Suppressor macrophage treated with lipopolysaccharide for 4 hours (primary cell): ENCODE measurements at places on chromosomes 6 and 20.

GRCh38 chr20:58963060-58963584 lies 17.9 kb upstream of the NELFCD start:
- no peak for DNase-seq

GRCh38 chr6:52595000-52595795 lies 18.3 kb upstream of the TRAM2 start:
- peak; percentile 89 for DNase-seq

- no peak for DNase-seq
These were observed 738.6 kb upstream of the ADGRB3 start for GRCh38 chr6:67896476-67896875.

DNA sequence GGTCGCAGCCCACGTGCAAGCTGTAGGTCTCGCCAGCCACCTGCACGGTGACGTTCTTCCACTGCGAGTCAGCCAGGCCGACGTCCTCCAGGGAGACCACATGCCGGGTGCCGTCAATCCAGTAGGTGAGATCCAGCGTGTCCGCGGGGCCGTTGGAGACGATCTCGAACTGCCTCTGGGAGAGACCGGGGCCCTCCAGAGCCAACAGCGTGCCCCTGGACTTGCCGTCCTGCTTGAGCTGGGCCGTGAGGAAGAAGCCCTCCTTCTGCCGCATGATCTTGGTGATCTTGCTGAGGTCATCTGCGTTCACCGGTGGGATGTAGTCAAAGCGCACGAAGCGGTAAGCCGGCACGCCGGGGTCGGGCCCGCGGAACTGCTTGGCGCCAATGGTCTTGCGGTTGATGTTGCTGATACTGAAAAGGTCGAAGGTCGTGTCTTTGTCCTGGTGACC lies 5.1 kb downstream of the THBS2 start:
- no peak for DNase-seq

GRCh38 chr6:40894962-40895799 lies 143.8 kb downstream of the UNC5CL start:
- DNase-seq, result peak; percentile 41

DNA sequence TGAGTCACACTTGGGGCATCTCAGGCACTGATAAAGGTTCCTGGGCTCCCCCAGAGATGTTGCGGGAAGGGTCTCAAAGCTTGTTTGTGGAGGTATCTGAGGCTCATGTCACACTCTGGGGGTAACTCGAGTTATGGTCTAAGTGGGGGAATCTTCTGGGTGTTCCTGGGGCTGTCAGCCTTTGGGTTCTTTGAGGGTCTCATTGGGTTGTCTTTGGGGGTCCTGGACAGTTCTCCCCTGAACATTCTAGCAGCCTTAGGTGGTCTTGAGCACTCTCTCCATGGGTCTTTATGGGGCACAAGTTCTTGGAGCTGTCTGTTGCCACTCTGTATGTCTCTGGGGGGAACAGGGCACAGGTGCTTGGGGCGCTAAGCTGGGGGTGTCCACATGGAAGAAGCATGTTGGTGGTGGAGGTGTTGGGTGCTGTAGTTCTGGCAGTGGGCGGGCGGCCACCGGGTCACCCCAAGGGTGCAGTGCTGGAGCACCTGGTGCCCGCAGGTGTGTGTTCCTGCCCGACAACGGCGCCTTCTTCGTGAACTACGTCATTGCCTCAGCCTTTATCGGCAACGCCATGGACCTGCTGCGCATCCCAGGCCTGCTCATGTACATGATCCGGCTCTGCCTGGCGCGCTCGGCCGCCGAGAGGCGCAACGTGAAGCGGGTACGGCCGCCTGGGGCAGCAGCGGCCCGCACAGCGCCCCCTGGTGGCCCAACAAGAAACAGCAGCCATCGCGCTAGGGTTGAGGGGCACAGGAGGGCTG lies 7.1 kb upstream of the CAPN11 start:
- DNase-seq, result peak; percentile 81

DNA sequence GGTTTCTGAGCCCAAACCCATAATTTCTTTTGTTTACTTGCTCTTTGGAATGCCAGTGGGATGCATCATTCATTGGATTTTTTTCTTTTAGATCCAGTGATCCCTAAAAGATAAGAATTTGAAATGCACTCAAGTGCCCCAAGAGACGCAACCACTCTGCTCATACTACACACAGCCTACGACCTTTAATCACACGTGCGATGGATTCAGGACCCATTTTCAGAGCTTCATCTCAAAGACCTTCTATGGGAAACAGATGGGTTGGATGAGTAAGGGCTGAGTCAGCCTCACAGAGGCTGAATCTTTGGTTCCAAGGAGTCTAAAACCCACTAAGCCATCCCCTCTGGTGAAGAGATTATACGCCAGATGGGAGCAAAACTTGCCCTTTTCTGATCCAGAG lies 265.5 kb upstream of the EXOC2 start:
- DNase-seq, result no peak

DNA sequence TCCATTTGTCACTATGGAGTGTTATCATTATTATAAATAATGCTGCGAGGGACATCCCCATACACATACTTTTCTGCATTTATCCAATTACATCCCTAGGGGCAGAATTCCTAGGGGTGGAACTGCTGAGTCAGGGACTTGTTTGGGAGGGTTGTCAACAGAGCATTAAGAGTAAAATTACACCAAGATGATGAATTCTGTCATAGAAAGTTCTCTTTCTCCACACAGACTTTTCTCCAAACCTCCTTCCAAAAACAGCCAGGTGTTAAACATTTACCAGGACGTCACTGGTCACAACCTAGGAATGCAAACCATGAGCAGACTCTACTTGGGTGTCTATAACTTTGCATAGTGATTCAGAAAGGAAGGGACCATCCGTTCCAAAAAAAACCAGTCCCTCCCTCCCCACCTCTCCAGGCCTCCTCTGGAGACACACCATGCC lies 95.5 kb downstream of the PRND start:
- DNase-seq, result no peak

- DNase-seq, result no peak
These were observed 240.1 kb downstream of the TFAP2A start for GRCh38 chr6:10174761-10175160.

DNA sequence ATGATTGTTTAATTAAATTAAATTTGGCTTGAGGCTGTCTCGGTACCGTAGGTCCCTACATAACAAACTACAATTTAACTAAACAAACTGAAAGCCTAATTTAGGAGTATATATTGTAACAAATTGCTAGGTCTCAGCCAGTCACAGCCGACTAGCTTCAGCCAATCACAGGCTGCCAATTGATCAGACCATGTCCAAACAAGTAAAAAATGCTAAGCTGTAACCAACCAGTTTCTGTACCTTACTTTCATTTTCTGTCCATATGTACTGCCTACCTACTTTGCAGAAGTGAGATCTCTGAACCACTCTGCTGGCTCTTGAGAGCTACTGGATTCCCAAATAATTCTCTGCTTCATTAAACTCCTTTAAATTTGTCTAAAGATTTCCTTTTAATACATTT lies 648.0 kb upstream of the GJE1 start:
- DNase-seq, result peak; percentile 69

GRCh38 chr6:21332660-21333059 lies 260.9 kb upstream of the SOX4 start:
- no peak for DNase-seq

DNA sequence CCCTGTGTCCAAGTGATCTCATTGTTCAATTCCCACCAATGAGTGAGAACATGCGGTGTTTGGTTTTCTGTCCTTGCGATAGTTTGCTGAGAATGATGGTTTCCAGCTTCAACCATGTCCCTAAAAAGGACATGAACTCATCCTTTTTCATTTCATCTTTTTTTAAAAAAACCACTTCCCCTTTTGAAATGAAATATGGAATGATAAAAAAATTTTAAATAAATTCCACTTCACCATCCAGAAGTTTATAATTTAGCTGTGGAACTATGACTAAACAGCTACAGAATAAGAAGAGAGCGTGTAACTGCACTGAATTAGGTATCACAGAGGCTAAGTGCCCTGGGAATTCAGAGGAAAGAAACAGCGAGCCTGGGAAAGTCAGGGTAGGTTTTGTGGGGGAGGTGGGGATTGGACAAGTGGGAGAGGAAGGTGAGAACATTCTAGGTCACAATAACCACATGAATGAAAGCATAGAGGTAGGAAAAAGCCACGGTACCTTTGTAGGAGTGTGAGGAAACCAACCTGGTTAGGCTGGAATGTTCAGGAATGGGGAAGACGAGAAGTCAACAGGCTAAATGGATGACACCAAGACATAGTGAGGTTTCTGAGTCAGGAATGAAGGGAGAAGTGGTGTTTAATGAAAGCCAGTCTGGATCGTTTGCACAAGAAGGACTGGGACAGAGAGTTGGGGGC lies 11.0 kb downstream of the TRIM10 start:
- peak; percentile 27 for DNase-seq

DNA sequence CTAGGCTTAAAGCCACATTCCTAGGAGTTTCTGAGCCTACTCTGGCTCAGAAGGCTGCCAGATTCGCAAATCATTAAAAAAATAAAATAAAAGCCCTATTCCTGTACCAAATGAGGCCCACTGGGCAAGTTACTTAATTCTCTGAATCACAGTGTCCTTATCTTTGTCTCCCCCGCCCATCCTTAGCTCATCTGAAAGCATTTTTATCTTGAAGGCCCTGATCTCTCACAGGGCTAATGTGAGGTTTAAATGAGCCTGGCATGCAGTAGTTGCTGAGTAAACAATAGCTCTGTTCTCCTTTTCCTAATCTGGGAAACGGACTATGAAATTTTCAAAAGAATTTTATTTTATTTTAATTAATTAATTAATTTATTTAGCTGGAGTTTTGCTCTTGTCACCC lies 2.1 kb upstream of the ZBTB12 start:
- DNase-seq, result no peak

- DNase-seq, result no peak
These were observed 73.0 kb downstream of the PLCB4 start for GRCh38 chr20:9141921-9142320.

GRCh38 chr20:17663040-17663399 lies 19.0 kb downstream of the RRBP1 start:
- DNase-seq, result no peak

GRCh38 chr6:43911354-43912115 lies 141.5 kb downstream of the VEGFA start:
- DNase-seq, result no peak

DNA sequence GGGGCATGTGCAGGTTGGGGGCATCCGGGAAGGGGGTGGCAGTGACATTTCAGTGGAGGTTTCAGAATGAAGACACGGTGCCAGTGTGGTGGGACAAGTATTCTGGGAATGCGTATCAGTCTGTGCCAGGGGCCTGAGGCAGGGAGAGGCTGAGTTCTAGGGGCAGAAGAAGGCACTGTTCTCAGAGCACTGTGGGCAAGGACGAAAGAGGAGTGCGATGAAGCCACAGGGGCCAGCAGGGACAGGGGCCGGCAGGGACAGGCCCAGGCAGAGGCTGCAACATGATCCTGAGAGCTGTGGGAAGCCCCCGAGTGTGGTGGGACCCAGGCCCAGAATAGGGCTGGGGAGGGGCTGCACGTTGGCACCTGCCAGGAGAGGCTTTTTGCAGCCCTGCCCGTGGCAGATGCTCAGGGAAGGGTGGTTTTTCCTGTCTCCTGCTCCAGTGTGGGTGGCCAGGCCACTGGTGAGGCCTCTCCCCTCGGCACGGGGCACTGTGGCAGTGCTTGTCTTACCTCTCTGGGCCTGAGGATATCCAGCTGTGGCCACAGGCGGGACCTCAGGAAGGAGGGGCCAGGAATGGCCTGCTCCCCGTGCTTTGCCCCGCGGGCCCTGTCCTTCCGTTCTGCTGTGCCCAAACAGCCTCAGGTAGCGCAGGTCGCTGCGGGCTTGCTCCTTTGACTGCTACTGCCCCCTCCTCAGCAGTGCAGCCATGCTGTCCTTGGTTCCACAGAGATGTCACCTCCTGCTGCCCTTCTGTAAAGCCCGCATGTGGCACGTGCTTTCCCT lies 10.0 kb downstream of the ENTPD6 start:
- DNase-seq, result no peak

DNA sequence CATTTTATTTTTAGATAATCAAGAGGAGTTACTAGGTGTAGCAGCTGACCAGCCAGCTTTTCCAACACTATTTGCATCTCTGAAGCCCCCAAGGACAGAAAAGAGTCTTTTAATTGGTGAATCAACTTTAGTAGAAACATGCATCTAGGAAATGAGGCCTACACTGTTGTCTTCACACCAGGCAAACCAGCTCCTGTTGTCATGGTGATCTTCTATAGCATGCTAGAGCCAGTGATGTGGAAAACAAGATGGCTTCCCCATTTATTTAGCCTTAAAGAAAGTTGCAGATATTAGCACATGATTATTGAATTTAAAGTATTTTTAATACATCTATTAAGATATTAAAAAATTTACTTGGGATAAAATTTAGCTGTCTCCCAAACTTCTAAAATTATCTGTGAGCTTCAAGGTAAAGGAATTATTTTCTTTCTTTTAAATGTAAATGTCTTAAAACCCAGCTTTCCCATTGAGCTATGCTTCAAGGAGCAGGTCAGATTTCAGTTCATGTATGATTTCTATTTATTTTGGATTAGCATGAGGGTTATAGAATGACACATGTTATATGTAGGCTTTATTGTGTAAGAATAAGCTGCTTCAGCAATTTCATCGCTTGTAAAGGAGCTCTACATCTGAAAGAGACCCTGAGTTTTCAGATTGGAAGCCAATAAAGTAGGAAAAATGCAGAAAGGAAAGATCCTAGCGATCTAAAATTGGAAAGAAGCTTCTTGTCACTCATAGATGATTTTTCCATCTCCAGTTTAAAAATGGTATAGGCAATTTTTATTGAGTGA lies 564.9 kb upstream of the CITED2 start:
- no peak for DNase-seq

- DNase-seq, result peak; percentile 31
These were observed 26.8 kb downstream of the FBXL4 start for GRCh38 chr6:98920904-98921431.

DNA sequence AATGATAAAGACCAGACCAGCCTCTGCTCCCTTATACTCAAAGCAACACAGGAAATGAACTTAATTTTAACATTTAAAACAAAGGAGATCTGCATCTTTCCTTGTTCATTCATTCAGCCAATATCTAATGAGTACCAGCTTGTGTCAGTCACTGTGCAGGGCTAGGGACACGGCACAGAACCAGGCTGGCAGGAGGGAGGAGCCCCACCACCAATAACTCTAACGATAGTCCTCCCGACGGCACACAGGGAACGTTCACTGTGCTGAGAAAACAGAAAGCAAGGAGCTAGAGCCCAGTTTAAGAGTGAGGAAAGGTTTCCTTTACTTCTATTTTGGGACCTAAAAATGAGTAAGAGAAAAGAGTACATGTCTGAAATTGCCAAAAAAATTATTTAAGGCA lies 9.9 kb downstream of the ETV7 start:
- no peak for DNase-seq

GRCh38 chr6:69494595-69494994 lies 302.2 kb downstream of the LMBRD1 start:
- no peak for DNase-seq

DNA sequence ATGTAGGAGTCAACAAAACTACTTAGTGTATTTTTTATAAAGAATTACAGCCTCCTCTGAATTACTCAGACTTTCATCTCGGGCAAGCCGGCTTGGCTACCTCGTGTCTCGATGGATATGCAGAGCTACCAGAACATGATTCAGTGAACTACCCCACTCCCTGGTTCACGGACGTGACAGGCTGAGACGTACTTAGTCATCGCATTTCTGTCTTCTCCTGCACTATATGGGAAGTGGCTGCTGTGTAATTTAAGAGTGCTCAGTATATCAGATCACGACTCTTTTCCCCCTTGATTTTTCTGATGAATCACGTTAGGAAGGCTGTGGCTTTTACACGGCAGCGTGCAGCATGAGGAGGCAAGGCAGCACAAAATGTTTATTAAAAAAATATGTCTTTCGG lies 302.7 kb upstream of the ZFP64 start:
- peak; percentile 35 for DNase-seq
